ENCODE measurements at places on chromosomes 1 and 21. TPM values are rescaled to one million over a fixed set of nuclear protein-coding genes. Genes with fewer than 3 reads are reported as not detected.

ATP1A4 gene
- total RNA-seq = not detected

GPATCH4 gene
- total RNA-seq = 30.7 TPM

DNA sequence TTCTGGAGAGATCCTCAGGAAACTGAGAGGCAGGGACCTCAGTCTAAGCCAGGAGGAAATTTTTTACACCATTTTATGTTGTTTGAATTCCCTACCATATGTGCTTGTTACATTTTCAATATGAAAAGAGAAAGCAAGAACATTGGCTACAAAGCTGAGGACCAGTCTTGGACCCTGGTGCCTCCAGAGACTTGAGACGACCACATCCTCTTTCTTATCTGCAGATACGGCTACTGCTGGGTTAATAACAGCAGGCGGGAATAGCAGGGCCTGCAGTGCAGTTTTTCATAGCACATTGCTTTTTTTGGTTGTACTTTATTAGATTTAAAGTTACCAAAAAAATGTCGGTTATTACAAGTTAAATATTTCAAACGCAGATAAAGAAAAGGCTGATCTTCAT, 3.9 kb downstream of the KDM4A start:
- no peak for DNase-seq

DNA sequence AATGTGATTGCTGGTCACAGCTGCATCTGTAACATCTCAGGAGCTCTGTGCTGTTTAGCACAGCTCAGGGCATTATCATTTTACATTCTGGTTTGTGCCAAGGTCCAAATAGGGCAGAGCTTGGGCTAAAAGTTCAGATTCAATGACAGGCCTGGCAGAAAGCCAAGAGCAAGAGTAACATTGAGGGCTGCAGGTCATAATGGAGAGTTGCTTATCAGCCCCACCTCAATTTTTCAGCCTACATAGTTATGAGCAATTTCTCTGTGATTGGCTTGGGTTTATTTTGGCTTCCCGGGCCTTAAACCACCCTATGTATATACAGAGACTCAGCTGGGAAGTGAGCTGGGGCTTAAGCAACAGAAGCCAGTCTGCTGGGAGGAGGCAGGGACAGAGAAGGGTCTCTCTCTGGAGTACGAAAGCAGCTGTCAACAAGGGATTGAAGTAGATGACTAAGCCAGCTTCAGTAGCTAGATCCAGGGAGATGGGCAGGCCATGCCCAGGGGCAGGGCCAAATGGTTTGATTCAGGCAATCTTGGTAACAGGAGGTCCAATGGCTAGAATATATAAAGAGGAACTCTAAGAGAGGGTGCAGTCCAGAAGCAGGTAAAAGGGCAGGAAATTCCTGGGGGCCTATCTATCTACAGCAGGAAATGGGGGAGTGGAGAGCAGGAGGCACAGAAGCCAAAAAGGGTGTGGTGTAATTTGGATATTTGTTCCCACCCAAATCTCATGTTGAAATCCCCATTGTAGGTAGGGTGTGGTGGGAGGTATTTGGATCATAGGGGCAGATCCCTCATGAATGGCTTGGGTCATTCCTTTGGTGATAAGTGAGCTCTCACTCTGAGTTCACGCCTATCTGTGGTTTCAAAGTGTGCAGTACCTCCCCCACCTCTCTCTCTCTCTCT, 49.0 kb downstream of the BRINP2 start:
- no peak for DNase-seq

PLA2G4A gene
- 0.32 TPM for total RNA-seq

- no peak for DNase-seq
Measured at GRCh38 chr1:8294170-8294697, 23.7 kb upstream of the SLC45A1 start.

DNA sequence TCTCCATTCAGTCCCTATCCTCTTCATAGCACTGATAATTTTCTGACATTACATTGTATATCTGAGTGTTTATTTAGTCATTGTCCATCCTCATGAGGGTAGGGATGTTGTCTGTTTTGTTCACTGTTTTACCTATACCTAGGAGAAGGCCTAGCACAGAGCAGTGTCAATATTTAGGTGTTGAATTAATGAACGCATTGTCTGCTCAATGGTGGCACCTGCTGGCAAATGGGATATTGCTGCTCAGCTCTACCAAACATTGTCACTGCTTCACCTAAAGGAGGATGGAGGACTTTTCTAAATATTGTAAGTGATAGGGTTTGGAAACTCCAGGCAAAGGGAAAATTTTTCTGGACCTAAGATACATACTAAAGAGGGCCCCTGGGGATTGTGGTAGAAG, 243.9 kb downstream of the RRAGC start:
- no peak for DNase-seq

CASZ1 gene
- 8.8 TPM for total RNA-seq

SLC2A1 gene
- 58.4 TPM for total RNA-seq

GRCh38 chr1:94329276-94329675, 88.9 kb upstream of the ABCD3 start:
- no peak for DNase-seq

- no peak for DNase-seq
Measured at GRCh38 chr1:204251926-204252689, 38.3 kb upstream of the GOLT1A start.

DNA sequence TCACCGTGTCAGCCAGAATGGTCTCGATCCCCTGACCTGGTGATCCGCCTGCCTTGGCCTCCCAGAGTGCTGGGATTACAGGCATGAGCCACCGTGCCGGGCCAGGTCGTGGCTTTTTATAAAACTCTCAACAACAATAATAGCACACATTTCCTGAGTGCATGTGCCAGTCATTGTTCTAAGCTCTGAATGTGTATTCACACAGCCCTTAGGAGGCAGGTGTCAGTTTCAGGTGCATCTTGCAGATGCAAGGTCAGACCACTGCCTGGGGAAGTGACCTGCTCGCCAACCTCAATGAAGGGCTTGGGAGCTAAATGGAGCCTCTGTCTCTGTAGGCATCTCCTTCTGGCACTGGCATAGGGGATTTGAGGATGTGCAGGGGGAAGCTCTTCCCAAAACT, 1.6 kb upstream of the LEFTY2 start:
- no peak for DNase-seq

GRCh38 chr1:109441069-109441468, 14.8 kb upstream of the PSMA5 start:
- DNase-seq = no peak

- no peak for DNase-seq
Measured at GRCh38 chr21:46035809-46036695, 54.5 kb downstream of the COL6A1 start.

AUNIP gene
- not detected for total RNA-seq

CATSPERE gene
- total RNA-seq = 2.3 TPM

DNA sequence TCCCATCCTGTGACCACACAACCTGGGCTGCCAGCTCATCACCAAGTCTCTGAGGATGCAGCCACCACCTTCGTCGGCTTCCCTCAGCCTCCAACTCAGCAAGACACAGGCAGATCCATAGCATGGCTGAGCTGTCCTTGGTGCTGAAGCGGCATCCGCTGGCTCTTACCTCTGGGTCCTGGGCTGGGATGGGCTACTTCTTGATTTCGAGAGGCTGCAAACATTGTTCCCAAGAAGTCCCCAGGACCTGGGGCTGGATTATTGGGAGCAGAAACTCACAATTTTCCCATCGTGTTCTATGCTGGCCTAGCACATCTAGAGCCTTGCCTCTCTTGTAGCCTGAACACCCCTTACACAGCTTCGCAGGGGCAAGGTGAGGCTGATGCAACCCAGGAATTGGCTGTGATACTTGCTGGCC, 24.9 kb upstream of the C1QA start:
- DNase-seq = no peak

MATN1 gene
- total RNA-seq = 0.12 TPM

ZNF648 gene
- total RNA-seq = not detected

- no peak for DNase-seq
Measured at GRCh38 chr1:31583082-31583994, 7.0 kb downstream of the TINAGL1 start.

- DNase-seq = no peak
Measured at GRCh38 chr1:209434066-209434465, 149.4 kb upstream of the CAMK1G start.

DNA sequence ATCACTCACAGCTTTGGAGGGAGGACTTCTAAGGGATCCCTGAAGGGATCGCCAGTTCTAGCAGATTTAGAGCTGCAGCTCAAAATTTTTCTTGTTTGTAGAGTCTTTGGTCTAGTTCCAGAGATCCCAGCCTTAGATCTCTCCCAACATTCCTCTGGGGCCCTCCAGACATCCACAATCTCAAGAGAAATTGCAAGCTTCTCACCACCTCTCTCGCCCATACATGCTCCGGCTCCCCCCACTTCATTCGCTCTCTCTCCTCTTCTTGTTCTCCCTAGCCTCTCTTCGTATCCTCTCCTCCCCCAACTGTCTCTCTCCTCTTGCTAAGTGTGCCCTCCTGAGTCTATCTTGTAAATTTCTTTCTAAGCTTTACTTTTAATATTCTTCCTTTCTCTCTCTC, 15.1 kb upstream of the TUT4 start:
- no peak for DNase-seq

GRCh38 chr1:222918801-222919477, 104.1 kb downstream of the DISP1 start:
- no peak for DNase-seq

SLC1A7 gene
- total RNA-seq = not detected

LCE3D gene
- not detected for total RNA-seq

GRCh38 chr1:198845271-198845670, 206.4 kb downstream of the PTPRC start:
- DNase-seq = no peak

- no peak for DNase-seq
Measured at GRCh38 chr1:87588495-87588894, 259.8 kb downstream of the LMO4 start.

DNA sequence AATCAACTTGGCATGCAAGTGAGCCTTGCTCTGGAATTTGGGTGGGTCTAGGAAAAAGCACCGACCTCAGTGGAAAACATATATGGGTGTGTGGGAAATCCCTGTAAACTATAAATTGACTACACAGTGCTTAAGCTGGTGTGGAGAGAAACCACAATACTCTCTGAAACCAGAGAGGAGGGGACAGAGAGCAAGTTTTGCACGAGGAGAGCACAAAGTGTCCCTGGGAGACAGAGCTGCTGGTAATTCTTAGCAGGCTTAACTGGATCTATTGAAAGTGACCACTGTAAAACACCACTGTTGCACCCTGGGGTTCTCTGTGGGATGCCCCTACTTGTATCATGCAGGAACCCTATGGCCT, 12.8 kb downstream of the KCNJ15 start:
- no peak for DNase-seq

TCHH gene
- 0.06 TPM for total RNA-seq
